ENCODE measurements at places on chromosomes 6 and 20.
A peak's percentile ranks its signal among the peaks of the same experiment; 100 is the strongest.

DNA sequence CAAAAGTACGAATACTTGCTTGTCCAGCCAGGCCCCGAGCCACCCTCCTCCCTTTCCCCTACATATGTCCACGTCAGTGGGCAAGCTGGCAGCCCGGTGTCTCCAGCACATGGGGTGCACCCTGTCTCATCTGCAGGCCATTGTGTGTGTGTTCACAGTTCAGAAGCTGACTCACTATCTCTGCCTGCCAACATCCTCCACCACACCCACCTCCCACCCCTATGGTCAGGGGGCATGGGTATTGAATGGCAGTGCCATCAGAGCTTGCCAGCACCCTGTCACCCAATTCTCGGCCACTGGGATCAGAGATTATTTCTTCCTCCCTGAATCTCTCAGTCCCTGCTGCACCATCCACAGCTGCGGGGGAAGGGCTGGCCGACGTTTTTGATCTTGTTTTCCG lies 195.7 kb downstream of the FARS2 start:
- no peak for DNase-seq

DNA sequence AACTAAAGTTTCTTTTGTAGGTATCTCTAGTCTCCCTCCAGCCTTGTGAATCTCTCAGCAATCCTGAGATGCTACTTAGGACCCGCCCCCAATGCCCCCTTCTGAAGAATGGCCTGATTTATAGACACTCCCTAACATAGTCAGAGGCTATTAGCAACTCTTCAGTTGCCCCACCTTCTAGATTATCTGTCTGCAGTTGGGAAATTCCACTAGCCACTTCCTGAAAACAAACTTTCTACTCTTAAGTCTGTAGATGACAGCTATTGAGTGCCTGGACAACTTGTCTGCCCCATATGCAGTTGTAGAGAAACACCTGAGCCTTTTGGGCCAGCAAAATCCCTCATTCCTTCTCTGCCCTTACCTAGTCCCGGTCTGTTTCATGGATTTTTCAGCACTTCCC lies 188.2 kb upstream of the PREP start:
- peak; percentile 83 for DNase-seq

- DNase-seq: no peak
Measured at GRCh38 chr6:53834132-53834531, 39.3 kb downstream of the LRRC1 start.

GRCh38 chr6:94144807-94145206 lies 725.4 kb upstream of the EPHA7 start:
- DNase-seq: no peak
